ENCODE measurements at places on chromosomes 3 and 15.

DNA sequence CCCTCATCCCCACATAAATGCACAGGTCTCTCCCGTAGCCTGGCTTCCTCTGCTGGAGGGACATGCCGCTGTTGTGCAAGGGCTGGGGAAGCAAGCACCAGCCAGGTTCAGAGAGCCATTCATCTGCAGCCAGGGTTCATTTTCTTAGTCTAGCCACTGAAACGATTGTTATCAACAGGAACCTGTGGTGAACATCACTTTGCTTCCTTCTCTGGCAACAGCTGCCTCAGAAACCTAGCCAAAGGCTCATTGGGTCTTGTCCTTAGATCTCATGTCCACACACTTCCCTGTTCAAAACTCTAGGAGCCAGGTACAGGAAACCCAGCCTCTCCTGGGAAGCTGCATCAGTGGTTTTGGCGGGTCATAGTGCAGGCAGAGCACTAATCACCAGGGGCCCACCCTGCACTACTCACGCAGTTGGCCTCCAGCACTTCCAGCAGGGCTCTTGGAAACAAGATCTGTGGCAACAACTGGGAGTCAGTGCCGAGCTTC, 47.0 kb downstream of the OXNAD1 start:
- DNase-seq, result peak; percentile 86

GRCh38 chr3:112427123-112427522, 72.1 kb downstream of the BTLA start:
- no peak for DNase-seq

DNA sequence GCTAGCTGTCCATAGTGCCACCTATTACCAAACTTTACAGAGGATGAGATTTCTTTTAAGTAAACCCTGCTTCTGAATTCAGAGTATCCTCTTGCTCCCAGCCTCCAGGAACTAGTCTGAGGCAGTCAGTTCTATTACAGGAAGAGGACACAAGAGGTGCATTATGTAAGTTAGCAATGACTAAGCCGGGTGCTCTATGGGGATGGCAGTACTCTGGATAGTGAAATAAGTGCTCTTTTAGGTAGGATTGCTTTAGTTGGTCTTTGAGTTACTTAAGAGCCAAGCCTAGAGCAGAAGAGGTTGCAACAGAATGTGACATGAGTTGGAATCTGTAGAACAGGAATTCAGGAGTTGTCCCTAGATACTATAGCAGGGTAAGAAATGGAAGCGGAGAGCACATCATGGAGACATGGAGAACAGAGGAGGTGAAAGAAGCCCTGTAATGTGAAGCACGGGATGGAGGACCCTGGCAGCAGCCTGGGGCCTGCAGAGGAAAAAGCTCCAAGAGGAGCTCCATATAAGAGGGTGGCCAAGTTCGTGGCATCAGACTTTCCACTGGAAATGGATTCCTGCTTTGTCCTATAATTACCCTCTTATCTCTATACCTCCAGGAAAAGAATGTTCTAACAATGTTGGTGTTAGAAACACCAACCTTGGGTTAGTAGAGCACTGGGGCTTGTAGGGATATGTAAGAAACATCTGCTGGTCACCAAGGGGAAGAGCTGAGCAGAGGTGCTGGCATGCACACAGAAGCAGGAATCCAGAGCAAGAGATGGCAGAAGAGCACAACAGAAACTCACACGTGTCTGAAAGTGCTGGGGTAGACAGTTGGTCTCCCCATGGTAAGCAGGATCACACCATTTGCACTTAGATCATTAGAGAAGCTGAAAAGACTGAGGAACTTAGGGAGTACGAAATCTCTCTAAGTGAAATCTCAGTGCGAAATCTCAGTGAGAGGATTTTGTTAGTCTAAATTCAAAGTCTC, 851.1 kb downstream of the FHIT start:
- no peak for DNase-seq

DNA sequence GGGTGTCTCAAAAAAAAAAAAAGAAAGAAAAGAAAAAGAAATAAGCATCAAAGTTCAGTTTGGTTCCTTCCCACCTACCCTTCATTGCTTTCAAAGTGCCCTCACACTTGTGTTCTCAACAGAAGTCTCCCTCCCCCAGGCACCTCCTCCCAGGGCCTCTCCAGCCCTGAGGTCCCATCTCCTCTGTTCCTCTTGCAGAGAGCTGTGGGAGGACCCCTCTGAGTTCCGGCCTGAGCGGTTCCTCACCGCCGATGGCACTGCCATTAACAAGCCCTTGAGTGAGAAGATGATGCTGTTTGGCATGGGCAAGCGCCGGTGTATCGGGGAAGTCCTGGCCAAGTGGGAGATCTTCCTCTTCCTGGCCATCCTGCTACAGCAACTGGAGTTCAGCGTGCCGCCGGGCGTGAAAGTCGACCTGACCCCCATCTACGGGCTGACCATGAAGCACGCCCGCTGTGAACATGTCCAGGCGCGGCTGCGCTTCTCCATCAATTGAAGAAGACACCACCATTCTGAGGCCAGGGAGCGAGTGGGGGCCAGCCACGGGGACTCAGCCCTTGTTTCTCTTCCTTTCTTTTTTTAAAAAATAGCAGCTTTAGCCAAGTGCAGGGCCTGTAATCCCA, 6.1 kb downstream of the CYP1A2 start:
- no peak for DNase-seq

GRCh38 chr3:21942328-21942727, 191.3 kb upstream of the ZNF385D start:
- no peak for DNase-seq

- no peak for DNase-seq
Observed at GRCh38 chr15:59420986-59421618, 16.9 kb upstream of the FAM81A start.

GRCh38 chr3:193378706-193379105, at the start of gene ATP13A5:
ATP13A5 (minus strand) TSS chr3:193378753; CDS start chr3:193378725, 28 bp downstream.
- no peak for DNase-seq

DNA sequence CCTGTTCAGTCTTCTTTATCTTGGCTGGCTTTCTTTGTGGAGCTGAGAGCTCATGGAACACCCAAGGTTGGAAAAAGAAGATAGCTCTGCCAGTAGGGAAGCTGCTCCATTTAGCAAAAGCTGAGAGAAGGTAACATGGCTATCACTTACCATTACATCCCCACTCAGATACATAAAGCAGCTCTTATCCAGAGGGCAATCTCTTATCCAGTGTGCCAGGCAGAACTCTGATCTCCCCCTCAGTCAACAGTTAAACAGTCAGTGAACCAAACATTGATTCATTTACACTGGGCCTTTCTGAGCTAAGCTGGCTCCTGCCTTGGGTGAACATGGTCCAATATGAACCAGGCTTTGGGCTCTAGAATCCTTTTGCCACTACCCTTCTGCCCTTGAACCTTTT, 624.2 kb downstream of the NTRK3 start:
- no peak for DNase-seq

GRCh38 chr3:106386050-106386449, 517.2 kb upstream of the CBLB start:
- DNase-seq, result no peak

GRCh38 chr3:125271127-125271526, 58.6 kb upstream of the SLC12A8 start:
- no peak for DNase-seq

DNA sequence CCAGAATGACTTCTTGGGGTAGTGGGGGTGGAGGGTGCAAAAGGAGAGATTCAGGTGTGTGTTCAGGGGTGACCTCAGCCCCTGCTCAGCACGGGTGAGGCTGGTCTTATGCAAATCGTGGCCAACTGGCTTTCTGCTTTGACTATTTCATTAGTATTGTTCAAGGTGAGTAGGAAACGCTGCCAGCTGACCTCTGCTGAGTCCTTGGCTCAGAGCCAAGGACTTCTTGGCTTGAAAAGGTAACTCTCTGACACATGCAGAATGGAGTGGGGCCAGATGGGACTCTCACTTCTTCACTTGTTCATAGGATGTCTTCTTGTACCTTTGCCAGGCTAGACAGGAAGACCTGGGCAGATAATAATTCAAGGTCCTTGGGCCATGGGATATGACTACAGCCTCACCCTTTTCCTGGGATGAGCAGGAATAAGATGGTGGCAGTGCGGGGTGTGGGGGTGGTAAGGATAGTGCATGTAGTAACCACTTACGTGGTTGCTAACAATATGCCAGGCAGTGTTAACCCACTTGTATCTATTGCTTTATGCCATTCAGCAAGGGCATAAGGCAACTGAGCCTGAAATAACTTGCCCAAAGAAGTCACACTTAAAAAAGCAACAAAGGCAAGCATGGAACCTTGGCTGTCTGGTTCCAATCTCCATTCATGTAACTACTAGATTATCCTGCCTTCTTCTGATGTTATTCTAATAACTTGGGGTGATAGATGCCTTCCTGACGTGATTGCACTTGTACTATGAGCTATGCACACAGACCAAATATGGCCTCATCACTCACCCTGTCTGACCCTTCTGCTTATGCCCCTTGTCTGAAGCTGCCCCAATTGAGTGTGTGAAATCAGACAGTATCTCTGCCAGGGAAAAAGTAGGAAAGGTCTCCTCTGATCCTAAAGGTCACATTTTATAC, 193.1 kb downstream of the NR1D2 start:
- no peak for DNase-seq

GRCh38 chr15:65832549-65833364, 36.5 kb upstream of the RAB11A start:
- DNase-seq, result peak; percentile 40

DNA sequence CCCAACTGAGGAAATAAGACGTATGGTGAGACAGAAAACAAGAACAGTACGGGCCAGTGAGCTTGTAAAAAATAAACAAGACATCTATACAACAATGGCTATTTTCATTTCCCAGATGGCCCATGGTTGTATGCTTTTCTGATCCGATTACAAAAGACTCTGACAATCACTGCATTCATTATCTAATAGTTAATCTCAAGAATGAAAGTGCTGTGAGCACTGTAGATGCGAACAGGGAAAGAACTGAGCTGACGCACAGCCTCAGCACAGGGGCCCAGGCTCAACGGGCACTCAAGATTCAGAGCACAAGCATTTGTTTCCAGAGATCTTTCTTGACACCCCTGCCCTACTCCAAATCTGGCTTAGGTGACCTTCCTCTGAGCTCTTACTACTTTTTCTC, 6.9 kb downstream of the MTMR10 start:
- DNase-seq, result no peak

- DNase-seq, result no peak
Observed at GRCh38 chr15:31343831-31344230, 17.2 kb downstream of the KLF13 start.

DNA sequence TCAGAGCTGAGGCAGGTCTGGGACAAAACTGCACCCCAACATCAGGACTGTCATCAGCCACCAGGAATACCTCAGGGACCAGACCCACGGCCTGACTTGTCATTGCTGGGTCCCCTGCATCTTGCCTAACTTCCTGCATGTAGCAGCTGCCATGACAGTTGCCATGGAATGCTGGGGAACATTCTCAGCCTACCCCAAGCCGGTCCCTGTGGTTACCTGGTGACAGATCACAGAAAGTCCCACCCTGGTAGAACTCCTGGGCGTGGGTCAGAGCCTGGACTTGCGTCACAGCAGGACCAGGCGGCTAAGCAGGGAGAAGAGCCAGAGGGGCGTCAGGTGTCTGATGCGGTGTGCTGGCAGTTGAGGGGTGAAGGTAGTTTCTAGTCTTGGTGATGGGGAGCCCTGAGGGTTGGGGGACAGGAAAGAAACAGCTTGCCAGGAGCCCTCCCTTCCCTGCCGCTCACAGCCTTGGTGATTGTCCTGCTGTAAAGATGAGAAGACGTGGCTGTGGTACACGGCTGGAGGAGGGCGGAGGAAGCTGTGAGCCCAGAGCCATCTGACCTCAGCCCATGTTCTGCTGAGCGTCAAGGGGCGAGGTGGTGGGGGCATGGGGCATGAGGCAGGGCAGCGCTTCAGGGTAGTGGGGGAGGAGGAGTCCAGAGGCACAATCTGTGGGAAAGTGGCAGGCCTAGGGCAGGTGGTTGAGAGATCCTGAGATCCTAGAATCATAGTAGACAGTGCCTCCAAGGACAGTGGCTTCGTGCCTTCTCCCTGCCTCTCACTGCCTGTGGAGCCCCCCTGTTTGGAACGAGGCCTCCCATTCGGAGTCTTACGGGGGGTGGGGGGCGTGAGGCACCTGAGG, 5.4 kb downstream of the H1-8 start:
- no peak for DNase-seq

DNA sequence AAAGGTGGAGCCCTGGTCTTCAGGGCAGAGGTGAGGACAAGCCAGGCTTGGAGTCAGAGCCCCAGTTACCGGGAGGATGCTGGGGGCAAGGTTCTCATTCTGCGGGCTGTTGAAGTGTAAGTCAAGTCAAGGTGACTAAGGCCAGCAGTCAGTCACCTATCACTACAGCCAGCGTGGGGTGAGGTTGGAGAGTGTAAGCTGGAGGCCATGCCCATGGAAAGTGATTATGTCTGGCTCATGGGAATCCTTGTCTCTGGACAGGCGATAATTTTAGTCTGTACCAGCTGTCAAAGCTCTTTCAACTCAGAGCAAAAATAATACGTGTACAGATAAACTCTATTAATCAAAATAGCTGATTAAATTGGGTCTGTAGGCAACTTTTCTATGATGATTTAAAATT, 143.1 kb downstream of the NR2F2 start:
- DNase-seq, result no peak

DNA sequence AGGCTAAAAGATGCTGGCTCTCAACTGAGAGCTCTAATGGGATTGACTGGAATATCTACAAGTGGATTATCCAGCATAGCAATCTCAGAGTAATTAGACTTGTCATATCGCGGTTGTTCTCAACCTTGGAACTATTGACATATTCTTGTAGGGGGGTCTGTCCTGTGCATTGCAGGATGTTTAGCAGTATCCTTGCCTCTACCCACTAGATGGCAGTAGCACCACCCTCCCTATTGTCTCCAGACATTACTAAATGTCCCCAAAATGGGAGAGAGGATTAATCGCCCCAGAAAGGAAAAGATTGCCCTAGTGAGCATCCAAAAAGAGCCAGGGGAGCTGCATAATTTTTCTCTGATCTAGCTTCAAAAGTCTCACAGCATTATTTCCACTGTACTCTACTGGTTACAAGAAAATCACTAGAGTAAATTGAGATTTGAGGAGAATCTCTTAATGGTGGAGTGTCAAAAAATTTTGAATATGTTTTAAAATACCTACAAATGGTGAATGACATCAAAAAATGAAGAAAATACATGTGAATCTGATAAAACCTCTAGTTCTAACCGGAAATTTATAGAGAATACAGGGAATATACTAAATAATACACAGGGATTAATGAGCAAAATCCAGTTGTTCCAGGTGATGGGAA, 388.2 kb upstream of the AGTR1 start:
- no peak for DNase-seq

GRCh38 chr3:109921509-109921908, 584.2 kb upstream of the DPPA4 start:
- DNase-seq, result no peak

DNA sequence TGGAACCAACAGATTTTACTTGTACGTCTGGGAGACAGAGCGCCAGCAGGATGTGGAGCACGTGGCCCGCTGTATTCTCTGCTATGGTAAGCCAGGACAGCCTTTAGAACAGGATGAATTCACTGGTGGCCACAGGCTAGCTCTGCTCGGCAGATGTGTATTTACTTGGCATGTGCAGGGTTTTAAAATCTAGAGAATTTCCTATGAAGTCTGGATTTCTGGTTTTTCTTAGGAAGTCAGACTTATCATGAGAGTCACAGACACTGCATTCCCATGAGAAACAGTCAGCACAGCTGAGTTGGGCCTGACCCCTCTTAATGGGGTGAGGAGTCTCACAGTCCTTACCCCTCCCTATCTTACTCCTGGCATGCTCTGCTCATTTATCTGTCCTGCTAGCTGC, 84.6 kb upstream of the COL6A5 start:
- DNase-seq, result no peak

- no peak for DNase-seq
Observed at GRCh38 chr3:80094589-80094988, 326.8 kb upstream of the ROBO1 start.

Data from T-helper 1 cell (primary cell).